Smooth muscle cell of the coronary artery (primary cell): ENCODE measurements at places on chromosomes 4 and X. TPM values are rescaled to one million over a fixed set of nuclear protein-coding genes. Genes with fewer than 3 reads are reported as not detected.

The FGB gene
- total RNA-seq, result 0.08 TPM in 1 of 2 replicates, not detected in the other

The SRPX gene
- total RNA-seq, result 349 and 576 TPM in 2 replicates

The TMEM35A gene
- total RNA-seq, result 8.0 and 13.2 TPM in 2 replicates

The NEXMIF gene
- under 0.01 TPM in 1 of 2 replicates, not detected in the other for total RNA-seq

The FAT4 gene
- total RNA-seq, result 10.5 and 15.6 TPM in 2 replicates

The EMCN gene
- 0.59 and 3.2 TPM in 2 replicates for total RNA-seq

The ADH6 gene
- total RNA-seq, result 0.70 TPM in 1 of 2 replicates, not detected in the other

The CT45A1 gene
- total RNA-seq, result not detected in 2 replicates

The CEP135 gene
- total RNA-seq, result 3.5 and 4.6 TPM in 2 replicates

The SSX4 gene
- not detected in 2 replicates for total RNA-seq

The TASL gene
- not detected in 2 replicates for total RNA-seq

The RNF175 gene
- 0.12 TPM in 1 of 2 replicates, not detected in the other for total RNA-seq

The AKAP14 gene
- not detected in 2 replicates for total RNA-seq

The CLCN4 gene
- total RNA-seq, result 4.8 and 6.0 TPM in 2 replicates

The HMX1 gene
- total RNA-seq, result not detected in 2 replicates

The FRMPD3 gene
- total RNA-seq, result under 0.01 TPM in 1 of 2 replicates, not detected in the other

The TIGD4 gene
- total RNA-seq, result 0.08 TPM in 1 of 2 replicates, not detected in the other

The CEP44 gene
- total RNA-seq, result 6.1 and 13.5 TPM in 2 replicates

The HTR2C gene
- total RNA-seq, result not detected in 2 replicates

The IL2 gene
- total RNA-seq, result not detected in 2 replicates

The MAGEA8 gene
- total RNA-seq, result not detected in 2 replicates
